ENCODE measurements at places on chromosomes 13 and 19.

- DNase-seq: no peak
These were observed 9.1 kb downstream of the TM6SF2 start for GRCh38 chr19:19263886-19264487.

DNA sequence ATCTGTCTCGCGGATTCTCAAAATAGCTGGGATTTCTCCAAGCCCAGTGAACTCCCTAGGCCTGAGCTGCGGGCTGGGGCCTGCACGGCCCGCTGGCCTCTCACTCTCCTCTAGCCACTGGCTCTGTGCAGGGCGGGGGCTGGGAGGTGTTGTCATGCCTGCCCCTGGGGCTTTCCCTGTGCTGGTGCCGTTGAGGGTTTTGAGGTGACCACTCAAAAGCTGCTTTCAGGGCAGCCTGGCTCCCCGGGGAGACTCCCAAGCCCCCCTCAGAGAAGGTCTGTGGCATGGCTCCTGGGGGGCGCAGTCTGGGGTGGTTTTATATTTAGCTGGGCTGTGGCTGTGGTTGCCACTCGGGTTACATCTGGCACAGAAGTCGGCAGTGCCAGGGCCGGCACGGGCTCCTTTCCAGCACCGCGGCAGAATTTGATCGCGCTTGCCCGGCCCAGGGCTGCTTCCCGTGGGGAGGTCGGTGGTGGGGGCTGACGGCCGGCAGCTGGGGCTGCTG, 10.0 kb downstream of the NDUFB7 start:
- peak; percentile 34 for DNase-seq

- DNase-seq: no peak
These were observed 226.5 kb downstream of the MYO16 start for GRCh38 chr13:108855737-108856387.

DNA sequence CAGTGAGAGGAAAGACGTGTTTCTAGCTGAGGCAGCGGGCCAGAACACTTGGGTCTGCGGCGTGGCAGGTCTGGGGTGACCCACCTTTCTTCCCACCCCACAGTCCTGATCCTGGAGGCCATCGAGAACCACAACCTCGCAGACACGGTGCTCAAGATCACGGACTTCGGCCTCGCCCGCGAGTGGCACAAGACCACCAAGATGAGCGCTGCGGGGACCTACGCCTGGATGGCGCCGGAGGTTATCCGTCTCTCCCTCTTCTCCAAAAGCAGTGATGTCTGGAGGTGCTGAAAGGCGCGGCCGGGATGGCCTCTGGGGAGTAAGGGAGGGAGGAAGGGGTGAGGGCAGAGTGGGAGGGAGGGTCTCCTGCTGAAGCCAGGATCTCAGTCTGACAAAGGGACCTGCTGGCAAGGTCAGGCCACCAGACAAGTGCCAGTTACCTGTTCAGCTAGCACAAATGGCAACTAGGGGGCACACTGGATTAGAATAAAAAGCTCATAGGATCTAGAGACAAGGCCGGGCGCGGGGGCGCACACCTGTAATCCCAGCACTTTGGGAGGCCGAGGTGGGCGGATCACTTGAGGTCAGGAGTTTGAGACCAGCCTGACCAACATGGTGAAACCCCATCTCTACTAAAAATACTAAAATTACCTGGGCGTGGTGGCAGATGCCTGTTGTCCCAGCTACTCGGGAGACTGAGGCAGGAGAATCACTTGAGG, 7.2 kb downstream of the MAP3K10 start:
- no peak for DNase-seq

DNA sequence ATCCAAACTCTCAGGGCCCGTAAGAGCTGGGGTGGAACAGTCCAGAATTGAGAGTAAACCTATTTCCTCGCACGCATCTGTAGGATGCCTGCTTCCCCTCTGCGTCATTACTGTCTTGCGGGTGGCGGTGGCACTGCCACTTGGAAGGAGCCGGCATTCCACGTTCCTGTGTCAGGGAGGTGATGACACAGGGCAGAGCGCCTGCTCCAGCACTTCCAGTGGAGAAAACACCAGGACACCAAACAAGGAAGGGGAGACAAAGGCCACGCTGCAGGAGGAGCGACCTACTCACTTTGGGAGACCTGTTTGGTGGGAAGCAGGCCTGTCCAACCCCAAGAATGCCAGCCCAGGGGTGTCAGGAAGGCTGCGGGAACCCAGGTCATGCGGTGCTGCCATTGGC, 37.1 kb downstream of the PBX4 start:
- no peak for DNase-seq

GRCh38 chr19:3054972-3055740, 7.1 kb downstream of the TLE5 start:
- no peak for DNase-seq

- no peak for DNase-seq
These were observed 3.7 kb upstream of the HSH2D start for GRCh38 chr19:16139752-16140151.

- DNase-seq: no peak
These were observed 213.2 kb upstream of the EDNRB start for GRCh38 chr13:78131811-78132210.

DNA sequence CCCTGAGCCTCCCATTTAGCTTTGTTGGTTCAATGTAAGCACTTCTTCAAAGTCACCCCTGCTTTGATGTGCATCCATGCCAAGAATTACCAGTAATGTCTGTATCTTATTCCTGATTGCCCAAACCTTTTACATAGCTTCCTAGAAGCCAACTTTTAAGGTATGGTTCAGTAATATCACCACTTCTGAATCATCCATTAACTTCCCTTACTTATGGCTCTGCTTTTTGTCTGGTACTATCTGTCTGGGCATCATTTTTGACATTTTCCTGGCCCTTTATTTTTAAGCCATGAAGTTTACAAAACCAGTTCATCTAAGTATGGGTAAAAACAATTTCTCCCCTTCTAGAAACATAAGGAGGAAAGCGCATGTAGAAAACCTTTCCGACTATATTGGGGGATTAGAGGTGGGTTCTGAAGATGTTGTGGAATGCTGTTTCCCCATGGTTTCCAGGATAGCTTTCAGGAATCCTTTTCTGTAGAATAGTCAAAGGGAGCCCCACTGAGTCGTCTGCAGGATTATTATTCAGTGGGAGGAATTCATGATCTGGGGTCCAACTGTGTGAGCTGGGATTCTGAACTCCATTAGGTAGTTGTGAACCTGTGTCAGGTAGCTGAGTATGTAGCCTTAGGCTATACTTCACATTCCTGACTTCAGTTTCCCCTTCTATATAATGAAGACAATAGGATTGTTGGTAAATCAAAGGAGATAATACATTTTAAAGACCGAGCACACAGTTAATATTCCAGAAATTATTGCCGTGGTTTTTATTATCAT, 163.8 kb downstream of the SUCLA2 start:
- no peak for DNase-seq

GRCh38 chr19:21474671-21475181, 30.7 kb upstream of the ZNF429 start:
- no peak for DNase-seq

DNA sequence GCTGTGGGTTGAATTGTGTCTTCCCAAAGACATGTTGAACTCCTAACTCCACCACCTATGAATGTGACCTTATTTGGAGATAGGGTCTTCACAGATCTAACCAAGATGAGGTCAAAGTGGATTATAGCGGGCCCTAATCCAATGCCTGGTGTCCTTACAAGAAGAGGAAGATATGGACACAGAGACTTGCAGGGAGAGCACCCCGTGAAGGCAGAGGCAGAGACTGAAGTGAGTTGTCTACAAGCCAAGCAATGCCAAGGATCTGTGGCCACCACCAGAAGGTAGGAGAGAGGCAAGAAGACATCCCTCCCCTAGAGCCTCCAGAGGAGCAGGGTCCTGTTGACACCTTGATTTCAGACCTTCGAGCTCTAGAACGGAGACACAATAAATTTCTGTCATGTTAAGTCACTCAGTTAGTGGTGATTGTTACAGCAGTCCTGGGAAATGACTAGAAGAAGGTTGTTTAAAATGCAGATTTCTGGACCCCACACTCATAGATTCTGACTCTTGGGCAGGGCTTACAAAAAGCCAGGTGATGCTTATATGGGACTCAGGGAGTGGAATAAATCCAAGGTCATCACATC, 70.6 kb downstream of the FGF9 start:
- no peak for DNase-seq

- peak; percentile 61 for DNase-seq
These were observed 30.3 kb downstream of the CRYL1 start for GRCh38 chr13:20495087-20496023.

DNA sequence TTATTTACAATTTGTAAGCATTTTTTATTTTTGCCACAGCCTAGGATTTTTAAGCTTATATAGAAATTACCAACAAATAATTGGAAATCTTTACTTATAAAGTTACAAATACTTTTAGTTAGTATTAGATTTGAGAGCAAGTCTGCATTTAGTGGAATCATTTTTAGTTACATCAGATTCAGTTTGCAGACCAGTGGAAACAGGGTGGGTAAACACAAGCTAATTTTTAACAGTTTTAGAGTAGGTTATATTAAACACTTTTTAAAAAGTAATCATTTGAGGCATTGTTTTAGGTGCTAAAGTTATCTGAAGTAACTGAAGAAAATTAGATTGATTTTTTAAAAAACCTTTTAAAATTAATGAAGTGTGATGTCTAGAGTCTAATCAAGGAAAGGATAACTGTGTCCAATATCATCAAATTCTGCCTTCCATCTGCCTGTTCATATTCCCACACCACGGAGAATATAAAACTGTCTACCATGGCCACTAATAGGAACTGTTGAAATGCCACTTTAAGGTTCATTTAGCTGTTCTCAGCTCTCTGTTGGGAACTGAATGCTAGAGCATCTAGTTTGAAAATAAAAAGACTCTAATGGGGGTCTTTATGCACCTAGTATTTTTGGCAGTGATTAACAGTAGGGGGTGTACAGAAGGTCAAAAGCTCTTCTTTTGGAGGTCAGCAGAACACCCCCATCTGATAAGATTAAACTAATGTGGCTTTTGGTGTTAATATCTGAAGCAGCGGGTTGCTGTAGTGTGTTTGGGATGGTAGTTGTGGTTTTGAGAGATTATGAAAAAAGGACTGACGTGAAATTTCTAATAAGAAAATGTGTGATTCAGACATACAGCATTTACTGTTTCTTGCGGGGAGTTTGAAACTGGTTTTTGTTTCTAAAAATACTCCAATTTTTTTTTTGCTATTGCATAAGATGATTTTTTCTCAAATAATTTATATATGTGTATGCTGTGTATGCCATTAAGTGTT, 66.5 kb downstream of the NDFIP2 start:
- DNase-seq: no peak

DNA sequence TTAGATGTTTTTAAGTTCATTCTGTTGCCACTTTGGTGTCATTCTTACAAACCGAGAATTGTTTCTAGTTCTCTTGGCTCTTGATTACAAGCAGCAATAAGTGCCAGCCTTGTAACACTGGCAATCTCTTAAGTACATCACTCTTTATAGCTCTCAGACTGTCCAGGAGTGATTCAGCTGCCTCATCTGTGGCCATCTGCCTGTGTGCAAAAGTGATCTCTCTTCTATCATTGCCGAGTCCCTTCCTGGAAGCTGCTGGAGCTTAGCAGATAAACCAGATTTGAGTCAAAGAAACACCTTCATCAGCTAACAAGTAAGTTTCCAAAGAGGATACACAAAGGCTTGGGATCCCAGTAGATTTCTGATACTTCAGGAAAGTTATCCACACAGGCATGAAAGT, 23.2 kb downstream of the STOML3 start:
- DNase-seq: no peak

DNA sequence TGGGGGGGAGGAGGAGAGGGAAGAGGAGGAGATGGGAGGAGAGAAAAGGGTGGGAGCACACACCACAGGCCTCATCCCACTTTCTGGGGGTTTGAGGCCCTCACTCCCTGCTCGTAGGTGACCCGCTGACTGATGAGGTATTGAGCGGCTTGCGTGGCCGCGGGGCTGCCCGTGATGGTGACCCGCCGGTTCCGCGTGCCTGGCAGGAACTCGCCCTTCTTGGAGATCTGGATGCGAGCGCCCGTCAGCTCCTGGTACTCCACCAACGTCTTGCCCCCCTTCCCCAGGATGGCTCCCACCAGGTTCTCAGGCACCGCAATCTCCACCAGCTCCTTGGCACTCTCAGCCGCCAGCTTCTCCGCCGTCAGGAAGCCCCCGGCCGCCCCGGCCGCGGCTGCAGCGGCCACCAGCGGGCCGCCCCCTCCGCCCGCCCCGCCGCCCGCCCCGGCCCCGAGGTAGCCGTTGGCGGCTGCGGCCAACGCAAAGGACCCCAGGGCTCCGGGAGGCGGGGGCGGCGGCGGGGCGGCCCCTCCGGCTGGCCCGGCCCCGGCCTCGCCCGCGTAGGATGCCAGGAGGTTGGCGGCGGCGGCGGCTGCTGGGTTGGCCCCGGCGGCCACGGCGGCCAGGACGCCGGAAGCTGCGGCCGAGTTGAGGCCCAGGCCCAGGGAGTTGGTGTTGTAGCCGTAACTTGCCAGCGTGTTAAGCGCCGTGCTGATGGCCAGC, 25.4 kb upstream of the NANOS2 start:
- DNase-seq: no peak

GRCh38 chr13:37700887-37701286, 102.3 kb upstream of the POSTN start:
- no peak for DNase-seq

- no peak for DNase-seq
These were observed 11.1 kb upstream of the SLC39A3 start for GRCh38 chr19:2750808-2751437.

GRCh38 chr13:110109910-110110309, 197.0 kb downstream of the COL4A1 start:
- DNase-seq: no peak

- DNase-seq: no peak
These were observed 420.5 kb downstream of the FGF9 start for GRCh38 chr13:22091222-22091970.

- DNase-seq: no peak
These were observed 59.6 kb downstream of the GPALPP1 start for GRCh38 chr13:45048890-45049407.

GRCh38 chr13:45811891-45812694, 39.5 kb downstream of the SIAH3 start:
- no peak for DNase-seq

- DNase-seq: no peak
These were observed 294.8 kb downstream of the KCNRG start for GRCh38 chr13:50309882-50310594.

DNA sequence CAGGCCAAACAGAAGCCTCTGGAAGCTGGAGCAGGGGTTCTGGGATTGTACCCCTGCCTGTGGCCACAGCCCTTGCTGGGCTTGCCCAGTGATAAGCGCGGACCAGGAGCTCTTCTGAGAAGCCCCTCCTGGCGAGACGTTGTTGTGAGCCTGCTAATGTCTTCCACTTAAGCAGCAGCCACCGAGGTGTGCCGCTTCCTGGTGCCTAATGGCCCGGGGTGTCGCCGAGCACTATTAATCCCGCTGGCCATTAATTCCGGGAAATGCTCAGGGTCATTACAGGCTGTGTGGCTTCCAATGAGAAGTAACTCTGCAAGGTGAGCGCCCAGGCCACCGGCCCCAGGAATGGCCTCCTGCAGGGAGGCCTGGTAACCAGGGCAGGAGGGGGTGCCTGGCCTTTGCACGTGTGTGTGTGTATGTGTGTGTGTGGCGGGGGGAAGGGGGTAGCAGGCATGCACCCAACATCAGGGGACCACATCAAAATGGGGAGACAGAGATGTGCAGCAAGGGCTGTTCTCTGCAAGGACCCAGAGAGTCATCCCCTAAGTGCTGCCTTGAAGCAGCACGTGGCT, 175.0 kb downstream of the URI1 start:
- no peak for DNase-seq
